ENCODE measurements at places on chromosomes 5 and 9. TPM values are rescaled to one million over a fixed set of nuclear protein-coding genes. Genes with fewer than 3 reads are reported as not detected.

The UBAC1 gene
- total RNA-seq = 27.0 TPM

The C1QTNF3 gene
- total RNA-seq = 0.60 TPM

The FAM151B gene
- total RNA-seq = 8.2 TPM

The GABRA6 gene
- total RNA-seq = not detected

The CDX1 gene
- 0.15 TPM for total RNA-seq

The SEMA5A gene
- 69.7 TPM for total RNA-seq

The STPG3 gene
- total RNA-seq = not detected

The CCDC187 gene
- total RNA-seq = under 0.01 TPM

The SURF1 gene
- 38.1 TPM for total RNA-seq

The CDKN2B gene
- 11.2 TPM for total RNA-seq

The PCDHA11 gene
- total RNA-seq = 0.15 TPM

The MRPS30 gene
- total RNA-seq = 40.0 TPM

The GLDC gene
- 4.2 TPM for total RNA-seq

The PRR16 gene
- 3.7 TPM for total RNA-seq

The ZBED3 gene
- under 0.01 TPM for total RNA-seq

The FOXE1 gene
- total RNA-seq = not detected

The CAMK2A gene
- total RNA-seq = 0.35 TPM

The TAF1L gene
- not detected for total RNA-seq

The PTCD2 gene
- 6.2 TPM for total RNA-seq

The FAM221B gene
- not detected for total RNA-seq

The EFNA5 gene
- total RNA-seq = 4.4 TPM

The AOPEP gene
- total RNA-seq = 98.8 TPM

Measured in smooth muscle cell of the coronary artery (primary cell).